ENCODE measurements at places on chromosomes 2 and 18.

DNA sequence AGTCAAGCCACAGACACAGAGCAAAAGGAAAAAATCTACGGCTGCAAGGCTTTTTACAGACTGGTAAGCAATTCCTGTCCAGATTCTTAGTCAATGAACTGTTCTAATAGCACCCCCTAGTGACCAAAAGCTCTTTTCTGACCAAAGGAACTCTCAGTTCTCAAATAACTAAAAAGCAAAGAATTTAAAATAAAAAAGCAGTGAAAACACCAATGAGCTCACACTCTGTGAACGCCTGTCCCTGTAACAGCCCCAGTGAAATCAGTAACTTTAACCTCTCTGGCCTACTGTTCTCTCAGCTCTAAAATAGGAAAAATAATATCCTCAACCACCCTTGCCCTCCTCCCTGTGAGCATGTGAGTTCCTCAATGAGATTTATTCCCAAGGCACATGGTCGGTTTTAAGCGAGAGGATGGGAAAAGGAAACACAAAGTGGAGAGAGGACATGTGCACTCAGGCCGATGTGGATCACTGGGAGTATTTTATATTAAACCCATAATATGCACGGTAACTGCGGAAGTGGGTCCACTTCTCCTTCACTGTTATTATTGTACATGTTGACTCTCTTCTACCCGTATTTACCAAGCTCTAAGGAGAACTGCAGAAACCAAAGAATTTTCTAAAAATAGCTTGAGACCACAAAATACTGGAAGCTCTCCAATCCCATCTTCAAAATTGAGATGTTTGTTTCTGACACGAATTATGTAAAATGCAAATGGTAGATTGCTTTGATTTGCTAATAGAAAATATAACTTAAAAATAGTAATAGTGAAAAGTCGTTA is 128.5 kb downstream of the STK39 start:
- H3K4me1 ChIP-seq: peaks cover 5% of the 10 kb centered on the region
- peaks cover 5% of the 10 kb centered on the region for H3K36me3 ChIP-seq
- no peak overlapping the region for H3K27ac ChIP-seq
- H3K27me3 ChIP-seq: no peaks in the 10 kb centered on the region
- DNase-seq: no peak
- H3K4me3 ChIP-seq: no peak overlapping the region

DNA sequence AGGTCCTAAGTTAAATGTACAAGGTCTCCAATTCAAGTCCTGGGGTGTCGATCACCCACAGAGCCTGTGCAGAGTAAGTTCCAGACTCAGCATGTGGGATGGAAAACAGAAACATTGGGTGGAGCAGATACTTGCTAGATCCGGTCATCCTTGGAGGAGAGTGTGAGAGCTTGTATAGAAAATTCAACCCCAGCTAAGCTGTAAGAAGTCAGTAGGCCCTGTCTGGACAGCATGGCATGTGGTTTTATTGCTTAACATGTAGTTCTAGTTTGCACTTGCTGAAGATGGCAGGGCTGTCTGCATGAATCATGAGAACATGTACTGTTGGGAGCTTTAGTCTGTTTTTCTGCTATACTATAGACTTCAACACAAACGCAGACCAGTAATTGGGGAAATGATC is 189.6 kb upstream of the RMP24 start:
- no peaks in the 10 kb centered on the region for H3K36me3 ChIP-seq
- H3K4me1 ChIP-seq: no peaks in the 10 kb centered on the region
- peaks cover 56% of the 10 kb centered on the region for H3K27me3 ChIP-seq
- no peak overlapping the region for H3K27ac ChIP-seq
- H3K4me3 ChIP-seq: no peak overlapping the region

- H3K27me3 ChIP-seq: peaks cover 9% of the 10 kb centered on the region
- H3K4me1 ChIP-seq: peaks cover 3% of the 10 kb centered on the region
- no peaks in the 10 kb centered on the region for H3K36me3 ChIP-seq
- H3K4me3 ChIP-seq: no peak overlapping the region
- DNase-seq: no peak
Measured at GRCh38 chr18:14958701-14959100, 210.7 kb downstream of the ANKRD30B start.

DNA sequence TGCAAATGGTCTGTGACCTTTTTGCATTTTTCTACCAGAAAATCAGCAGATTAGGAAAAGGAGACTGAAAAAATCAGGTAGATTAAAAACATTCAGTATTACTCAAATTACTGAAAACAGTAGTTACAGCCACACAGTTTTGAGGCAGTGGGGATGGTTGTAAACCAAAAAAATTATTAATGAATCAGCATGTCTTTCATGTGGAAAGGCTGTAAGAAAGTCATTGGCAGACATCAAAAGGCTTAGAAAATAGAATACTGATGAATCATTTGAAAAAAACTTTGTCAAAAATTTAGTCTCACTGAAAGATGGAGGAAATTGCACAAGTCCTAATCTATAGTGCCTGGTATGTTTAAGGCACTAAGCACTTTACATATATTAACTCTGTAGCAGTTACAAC is 133.9 kb upstream of the GCFC2 start:
- H3K4me3 ChIP-seq: no peak overlapping the region
- H3K27me3 ChIP-seq: no peaks in the 10 kb centered on the region
- no peaks in the 10 kb centered on the region for H3K4me1 ChIP-seq
- H3K27ac ChIP-seq: no peak overlapping the region
- no peaks in the 10 kb centered on the region for H3K36me3 ChIP-seq

- no peak overlapping the region for H3K4me3 ChIP-seq
- DNase-seq: no peak
- H3K36me3 ChIP-seq: peaks cover 19% of the 10 kb centered on the region
- no peaks in the 10 kb centered on the region for H3K27me3 ChIP-seq
- H3K27ac ChIP-seq: peak overlapping the region; percentile 14
Measured at GRCh38 chr18:47883771-47884413, 46.6 kb downstream of the SMAD2 start.

DNA sequence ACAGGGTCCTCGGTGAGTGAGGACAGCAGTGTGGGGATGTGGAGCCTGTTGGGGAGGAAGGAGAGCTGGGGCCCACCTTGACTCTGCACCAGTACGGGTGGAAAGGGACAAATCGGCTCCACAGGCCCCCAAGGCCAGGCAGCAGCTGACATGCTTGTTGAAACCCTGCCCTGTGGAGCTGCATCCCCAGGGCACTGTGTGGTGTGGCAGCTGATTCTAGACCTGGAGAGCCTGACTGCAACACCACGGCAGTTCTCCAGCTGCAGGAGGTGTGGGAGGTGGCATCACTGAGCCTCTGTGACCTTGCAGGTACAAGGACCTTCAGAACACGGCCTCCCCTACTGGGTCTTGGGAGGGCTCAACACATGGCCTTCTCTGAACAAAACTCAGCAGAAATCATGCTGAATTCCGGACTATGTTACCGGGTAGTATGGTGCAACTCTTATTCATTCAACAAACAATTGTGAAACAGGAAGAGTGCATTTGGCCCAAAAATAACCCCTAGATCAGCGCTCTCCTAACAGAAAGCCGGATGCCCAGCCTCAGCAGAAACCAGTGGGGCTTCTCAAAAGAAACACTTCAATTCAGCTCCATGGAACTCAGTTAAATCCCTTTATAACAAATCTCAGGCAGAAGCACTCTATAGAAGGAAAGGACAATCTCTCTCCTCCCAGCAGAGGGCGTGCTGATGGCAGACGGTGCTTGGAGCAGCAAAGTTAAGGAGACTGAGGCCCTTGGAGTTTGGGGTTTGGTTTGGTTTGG is 104.4 kb upstream of the SALL3 start:
- H3K4me1 ChIP-seq: no peaks in the 10 kb centered on the region
- no peak overlapping the region for H3K27ac ChIP-seq
- H3K27me3 ChIP-seq: peaks cover 43% of the 10 kb centered on the region
- H3K36me3 ChIP-seq: no peaks in the 10 kb centered on the region
- H3K4me3 ChIP-seq: no peak overlapping the region

GRCh38 chr2:182381225-182381624 is 45.6 kb downstream of the PDE1A start:
- no peak overlapping the region for H3K4me3 ChIP-seq
- no peaks in the 10 kb centered on the region for H3K4me1 ChIP-seq
- H3K27me3 ChIP-seq: no peaks in the 10 kb centered on the region
- DNase-seq: no peak
- no peak overlapping the region for H3K27ac ChIP-seq

DNA sequence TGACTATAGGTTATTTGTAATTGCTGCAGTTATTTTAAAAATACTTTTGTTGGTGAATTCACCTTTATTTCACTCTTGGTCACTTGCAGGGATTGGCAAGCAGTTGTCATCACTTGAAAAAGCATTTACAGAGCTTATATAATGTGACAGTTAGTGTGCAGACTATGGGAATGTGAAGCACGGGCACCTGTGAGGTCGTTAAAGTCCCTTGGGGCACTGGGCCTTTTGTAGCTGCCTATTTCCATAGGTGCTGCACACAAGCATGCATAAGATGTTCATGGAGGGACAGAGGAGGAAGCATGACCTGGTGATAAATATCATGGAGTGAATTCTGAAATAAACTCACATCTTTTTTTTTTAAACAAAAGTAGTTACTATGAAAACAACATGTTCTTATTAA is 124.6 kb downstream of the ATP9B start:
- peaks cover 6% of the 10 kb centered on the region for H3K36me3 ChIP-seq
- peak overlapping the region; percentile 32 for H3K27ac ChIP-seq
- no peak for DNase-seq
- H3K4me1 ChIP-seq: no peaks in the 10 kb centered on the region
- no peaks in the 10 kb centered on the region for H3K27me3 ChIP-seq

DNA sequence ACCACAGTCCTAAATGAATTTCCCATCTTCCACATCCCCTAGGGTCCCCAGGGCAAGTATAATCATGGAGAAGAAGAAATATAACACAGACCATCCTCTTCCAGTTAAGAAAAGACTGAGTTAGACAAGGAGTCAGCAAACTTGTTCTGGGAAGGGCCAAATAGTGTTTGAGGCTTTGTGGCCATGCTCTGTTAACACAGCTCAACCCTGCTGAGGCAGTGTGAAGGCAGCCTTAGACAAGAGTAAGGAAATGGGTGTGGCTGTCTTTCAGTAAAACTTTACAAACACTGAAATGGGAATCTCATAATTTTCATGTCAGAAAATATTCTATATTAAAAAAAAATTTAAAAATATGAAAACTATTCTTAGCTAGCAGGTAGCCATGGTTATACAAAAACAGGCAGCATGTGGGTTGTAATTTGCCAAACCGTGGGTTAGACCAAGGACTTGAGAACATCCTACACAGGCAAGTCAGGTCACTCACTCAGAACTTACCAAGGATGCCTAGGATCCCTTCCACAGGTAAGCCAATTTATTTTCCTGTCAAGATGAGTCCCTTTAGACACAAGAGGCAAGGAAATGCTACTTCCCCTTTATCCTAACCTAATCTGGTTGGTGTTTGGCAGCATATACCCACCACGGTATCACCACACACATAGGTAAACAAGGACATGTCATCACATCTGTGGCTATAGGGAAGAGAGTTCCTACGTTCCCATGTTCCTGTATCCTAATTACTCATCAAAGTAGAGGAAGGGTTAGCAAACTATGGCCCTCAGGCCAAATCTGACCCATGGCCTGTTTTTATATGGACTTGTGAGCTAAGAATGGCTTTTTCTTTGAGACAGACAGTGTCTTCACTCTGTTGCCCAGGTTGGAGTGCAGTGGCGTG is 31.9 kb downstream of the C2orf74 start:
- H3K4me1 ChIP-seq: peaks cover 7% of the 10 kb centered on the region
- H3K36me3 ChIP-seq: no peaks in the 10 kb centered on the region
- no peak for DNase-seq
- no peak overlapping the region for H3K4me3 ChIP-seq
- peak overlapping the region; percentile 37 for H3K27ac ChIP-seq
- H3K27me3 ChIP-seq: no peaks in the 10 kb centered on the region

DNA sequence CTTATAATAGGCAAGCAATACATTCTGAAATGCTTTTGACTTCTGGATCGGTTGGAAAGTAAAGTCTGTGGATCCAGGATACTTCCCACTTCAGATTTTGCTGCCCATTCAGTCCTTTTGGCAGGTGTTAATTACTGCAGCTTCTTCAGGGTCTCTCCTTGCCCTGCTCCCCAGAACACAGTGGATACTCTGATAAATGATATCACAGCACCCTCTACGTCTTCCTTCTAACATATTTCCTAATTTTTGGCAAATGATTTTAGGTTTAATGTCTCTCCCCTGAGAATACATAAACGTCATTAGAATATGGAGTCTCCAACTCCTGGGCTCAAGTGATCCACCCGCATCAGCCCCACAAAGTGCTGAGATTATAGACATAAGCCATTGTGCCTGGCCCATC is 249.8 kb downstream of the NYAP2 start:
- no peak overlapping the region for H3K4me3 ChIP-seq
- no peak overlapping the region for H3K27ac ChIP-seq
- no peak for DNase-seq
- peaks cover 14% of the 10 kb centered on the region for H3K27me3 ChIP-seq
- H3K36me3 ChIP-seq: peaks cover 2% of the 10 kb centered on the region

- H3K4me1 ChIP-seq: peaks cover 28% of the 10 kb centered on the region
- peaks cover 16% of the 10 kb centered on the region for H3K36me3 ChIP-seq
- H3K27ac ChIP-seq: no peak overlapping the region
- peaks cover 65% of the 10 kb centered on the region for H3K27me3 ChIP-seq
- no peak for DNase-seq
- H3K4me3 ChIP-seq: peak overlapping the region; percentile 77
Measured at GRCh38 chr2:219510512-219511135, 3.7 kb upstream of the ASIC4 start.

DNA sequence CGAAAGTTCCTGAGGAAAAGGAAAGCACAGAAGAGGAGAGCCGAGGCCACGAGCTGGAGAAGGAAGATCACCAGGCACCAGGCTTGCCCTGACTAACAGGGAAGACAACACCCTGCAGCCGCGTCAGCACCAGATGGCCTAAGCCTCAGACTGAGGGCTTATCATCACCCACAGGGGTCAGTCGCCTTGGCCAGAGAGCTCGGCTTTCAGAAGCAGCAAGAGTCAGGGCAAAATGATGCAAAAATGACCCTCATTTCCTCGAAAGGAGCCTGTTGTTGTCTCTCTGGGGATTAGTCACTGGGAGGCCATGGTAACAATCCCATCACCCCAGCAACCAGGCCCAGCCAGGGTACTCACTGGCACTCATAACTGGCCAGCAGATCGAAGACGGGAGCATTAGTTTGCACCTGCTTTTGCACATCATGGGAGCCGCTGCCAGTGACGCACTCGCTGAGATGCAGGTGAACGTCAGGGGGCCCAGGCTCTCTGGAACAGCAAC is 42.7 kb upstream of the ZFP36L2 start:
- H3K36me3 ChIP-seq: peaks cover 9% of the 10 kb centered on the region
- peaks cover 4% of the 10 kb centered on the region for H3K4me1 ChIP-seq
- no peak overlapping the region for H3K27ac ChIP-seq
- no peak for DNase-seq

DNA sequence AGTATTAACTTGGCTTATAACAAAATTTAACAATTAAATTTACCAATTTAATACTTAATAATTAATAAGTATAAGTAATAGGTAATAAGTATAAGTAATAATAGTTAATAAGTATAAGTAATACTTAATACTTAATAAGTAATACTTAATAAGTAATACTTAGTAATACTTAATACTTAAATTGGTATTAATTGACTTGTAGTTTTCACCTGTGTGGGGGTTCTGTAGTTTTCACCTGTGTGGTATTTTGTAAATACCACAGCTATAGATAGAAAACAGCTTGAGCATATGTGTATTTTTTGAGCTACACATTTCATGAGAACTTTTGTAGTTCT is 55.4 kb downstream of the MAPRE2 start:
- peaks cover 5% of the 10 kb centered on the region for H3K36me3 ChIP-seq
- DNase-seq: no peak
- peak overlapping the region; percentile 50 for H3K4me3 ChIP-seq
- H3K27me3 ChIP-seq: no peaks in the 10 kb centered on the region

GRCh38 chr2:142876423-142876822 is 1.0 kb upstream of the KYNU start:
- H3K27me3 ChIP-seq: no peaks in the 10 kb centered on the region
- H3K4me3 ChIP-seq: no peak overlapping the region
- no peaks in the 10 kb centered on the region for H3K36me3 ChIP-seq
- H3K27ac ChIP-seq: no peak overlapping the region
